ENCODE measurements at places on chromosomes 1 and 21.

- no peak for DNase-seq
Observed at GRCh38 chr1:27563341-27563590, 40.7 kb downstream of the AHDC1 start.

- DNase-seq = no peak
Observed at GRCh38 chr1:41671116-41671755, 186.8 kb upstream of the EDN2 start.

- no peak for DNase-seq
Observed at GRCh38 chr1:70427976-70428375, 16.9 kb downstream of the CTH start.

DNA sequence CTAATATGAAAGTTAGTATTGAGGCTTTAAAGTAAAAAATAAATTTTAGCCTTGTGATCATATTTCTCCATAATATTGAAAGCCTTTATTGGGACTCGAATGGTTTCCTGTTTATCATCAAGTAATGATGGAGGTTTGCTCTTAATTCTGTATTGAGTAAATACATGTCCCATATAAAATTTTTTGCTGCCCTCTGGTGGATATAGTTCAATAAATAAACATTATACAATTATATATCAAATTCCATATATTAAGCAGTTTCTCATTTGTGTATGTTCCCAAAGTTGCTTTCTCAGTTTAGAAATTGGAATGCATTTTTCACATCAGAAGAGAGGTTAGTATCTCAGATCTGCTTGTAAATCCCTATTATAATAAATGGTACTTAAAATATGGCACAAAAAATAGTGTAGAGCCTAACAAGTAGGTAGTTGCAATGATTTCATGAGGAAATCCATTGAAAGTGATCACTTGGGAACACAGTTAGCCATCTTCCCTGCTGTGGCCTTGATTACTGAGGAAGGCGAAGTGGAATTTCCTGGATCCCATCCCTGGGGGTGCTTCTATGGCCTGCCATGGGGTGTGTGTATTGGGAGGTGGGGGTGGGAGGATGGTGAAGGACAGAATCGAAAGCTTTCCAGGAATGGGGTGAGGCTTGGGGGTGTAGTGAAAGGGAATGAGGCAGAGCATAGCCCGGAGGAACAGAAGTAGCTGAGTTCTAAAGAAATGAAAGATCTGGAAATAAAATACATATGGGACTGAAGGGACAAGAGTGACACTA, 84.1 kb upstream of the C21orf91 start:
- DNase-seq = no peak

DNA sequence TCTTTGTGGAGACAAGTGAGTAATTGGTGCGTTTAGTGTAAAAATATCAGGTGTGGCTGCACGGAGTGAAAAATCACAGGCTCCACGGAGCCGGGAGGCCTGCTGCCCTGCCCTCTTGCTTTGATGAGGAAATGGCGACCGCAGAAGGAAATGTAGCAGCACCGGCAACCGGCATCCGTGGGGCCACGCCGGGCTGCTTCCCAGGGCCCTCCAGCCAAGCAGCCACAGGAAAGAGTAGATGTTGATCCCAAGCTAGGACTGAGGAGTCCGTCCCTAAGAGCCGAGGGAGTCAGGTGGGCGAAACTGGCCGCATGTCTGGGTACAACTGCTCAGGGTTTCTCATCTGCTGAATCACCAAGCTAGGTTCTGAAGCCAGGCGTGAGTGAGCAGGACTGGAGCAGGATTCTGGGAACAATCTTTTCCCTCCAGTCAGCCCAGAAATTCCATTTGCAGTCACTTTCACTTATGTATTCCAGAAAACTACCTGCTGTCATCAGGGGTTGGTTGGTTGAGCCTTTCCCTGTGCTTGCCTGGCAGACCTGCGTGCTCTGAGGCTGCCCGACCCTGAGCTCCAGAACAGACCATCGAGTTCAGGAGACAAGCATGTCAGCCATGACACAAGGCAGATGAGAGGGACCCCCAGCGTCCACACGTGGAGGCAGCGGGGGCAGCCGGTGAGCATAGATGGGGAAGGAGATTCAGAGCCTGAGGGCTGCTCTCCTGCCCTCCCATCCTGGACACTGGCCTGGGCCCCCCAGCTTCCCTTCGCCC, 5.8 kb upstream of the ITGB2 start:
- peak; percentile 40 for DNase-seq

- DNase-seq = no peak
Observed at GRCh38 chr1:33814166-33814565, 49.7 kb upstream of the HMGB4 start.

DNA sequence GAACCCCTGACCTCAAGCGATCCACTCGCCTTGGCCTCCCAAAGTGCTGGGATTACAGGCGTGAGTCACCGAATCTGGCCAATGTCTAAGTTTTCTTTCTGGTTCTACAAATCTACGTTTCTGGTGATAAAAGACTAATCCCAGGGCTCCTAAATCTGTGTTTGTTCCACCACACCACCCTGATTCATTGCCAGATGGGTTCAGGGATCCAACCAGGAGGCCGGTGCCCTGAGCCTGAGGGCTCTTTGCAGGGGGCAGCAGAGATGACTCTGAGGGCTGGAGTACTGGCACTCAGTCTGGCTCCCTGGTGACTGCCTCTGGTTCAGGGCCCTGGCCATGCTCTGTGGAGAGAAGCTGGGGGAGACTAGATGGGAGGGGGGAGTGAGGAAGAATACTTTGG, 10.5 kb upstream of the OPRD1 start:
- no peak for DNase-seq

GRCh38 chr21:25963181-25963580, 207.4 kb downstream of the APP start:
- no peak for DNase-seq

GRCh38 chr1:55337801-55338447, 122.8 kb upstream of the USP24 start:
- no peak for DNase-seq

DNA sequence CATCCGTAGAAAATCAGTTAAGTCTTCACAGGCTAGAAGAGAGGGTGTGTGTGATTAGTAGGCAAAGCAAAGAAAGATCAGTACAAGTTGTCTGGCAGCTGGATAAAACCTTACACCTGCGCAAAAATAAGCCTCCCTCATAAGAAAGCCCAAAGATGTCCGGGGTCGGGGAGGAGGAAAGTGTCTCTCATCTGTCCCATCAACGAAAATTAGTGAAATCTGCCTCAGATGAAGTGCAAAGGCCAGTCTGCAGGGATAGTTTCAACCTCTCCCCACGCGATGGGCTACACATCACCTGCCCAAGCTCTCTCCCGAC, 333.9 kb downstream of the SRGAP2C start:
- DNase-seq = no peak

- DNase-seq = no peak
Observed at GRCh38 chr21:17542371-17543011, 29.6 kb downstream of the CXADR start.

- DNase-seq = no peak
Observed at GRCh38 chr21:37159053-37159776, 86.2 kb downstream of the TTC3 start.

DNA sequence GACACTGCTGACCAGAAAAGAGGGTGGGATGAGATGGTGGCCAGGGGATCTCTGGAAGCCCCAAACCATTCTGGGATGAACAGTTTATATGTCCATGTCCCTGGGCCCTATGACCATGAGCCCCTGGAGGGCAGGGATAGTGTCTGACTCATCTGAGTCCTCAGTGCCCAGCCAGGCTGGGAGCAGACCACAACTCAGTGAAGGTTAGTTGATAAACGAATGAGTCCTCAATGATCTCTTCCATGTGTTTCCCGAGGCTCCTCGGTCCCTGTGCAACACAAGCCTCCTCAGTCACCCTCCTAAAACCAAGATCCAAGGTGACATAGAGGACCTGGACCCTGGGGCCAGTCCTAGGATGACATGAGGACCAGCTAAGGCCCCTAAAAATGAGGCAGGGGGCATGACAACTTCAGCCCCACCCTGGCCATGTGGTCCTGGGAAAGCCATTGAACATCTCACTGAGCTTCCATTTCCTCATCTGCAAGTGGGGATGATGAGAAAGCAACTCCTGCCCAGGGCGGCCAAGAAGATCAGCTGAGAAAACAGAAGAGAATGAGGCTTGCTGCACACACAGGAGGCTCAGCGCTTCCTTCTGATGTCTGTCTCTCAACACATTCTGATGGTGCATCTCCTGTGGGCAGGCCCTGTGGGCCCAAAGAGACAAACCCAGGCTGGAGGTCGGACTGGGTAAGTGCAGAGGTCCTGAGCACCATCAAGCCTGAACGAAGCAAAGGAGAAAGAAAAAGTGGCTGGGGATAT, 86.3 kb downstream of the GLIS1 start:
- DNase-seq = no peak

DNA sequence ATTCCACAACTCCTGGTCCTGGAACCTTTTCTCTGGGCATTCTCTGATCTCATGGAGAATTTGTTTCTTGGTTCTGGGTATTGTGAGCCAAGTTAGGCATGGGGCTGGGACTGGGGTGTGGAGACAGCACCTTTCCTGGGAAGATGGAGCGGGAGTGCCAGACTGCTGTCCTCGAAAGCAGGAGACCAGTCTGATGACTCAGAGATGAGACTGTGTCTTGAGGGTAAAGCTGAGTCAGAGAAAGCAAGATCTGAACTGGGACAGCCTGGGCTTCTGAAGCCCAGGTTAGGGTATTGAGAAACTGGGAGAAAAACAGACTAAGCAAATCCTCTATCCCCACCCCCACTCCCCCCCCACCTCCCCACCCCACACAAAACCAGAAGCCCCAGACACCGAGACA, 2.2 kb upstream of the KANK4 start:
- no peak for DNase-seq

DNA sequence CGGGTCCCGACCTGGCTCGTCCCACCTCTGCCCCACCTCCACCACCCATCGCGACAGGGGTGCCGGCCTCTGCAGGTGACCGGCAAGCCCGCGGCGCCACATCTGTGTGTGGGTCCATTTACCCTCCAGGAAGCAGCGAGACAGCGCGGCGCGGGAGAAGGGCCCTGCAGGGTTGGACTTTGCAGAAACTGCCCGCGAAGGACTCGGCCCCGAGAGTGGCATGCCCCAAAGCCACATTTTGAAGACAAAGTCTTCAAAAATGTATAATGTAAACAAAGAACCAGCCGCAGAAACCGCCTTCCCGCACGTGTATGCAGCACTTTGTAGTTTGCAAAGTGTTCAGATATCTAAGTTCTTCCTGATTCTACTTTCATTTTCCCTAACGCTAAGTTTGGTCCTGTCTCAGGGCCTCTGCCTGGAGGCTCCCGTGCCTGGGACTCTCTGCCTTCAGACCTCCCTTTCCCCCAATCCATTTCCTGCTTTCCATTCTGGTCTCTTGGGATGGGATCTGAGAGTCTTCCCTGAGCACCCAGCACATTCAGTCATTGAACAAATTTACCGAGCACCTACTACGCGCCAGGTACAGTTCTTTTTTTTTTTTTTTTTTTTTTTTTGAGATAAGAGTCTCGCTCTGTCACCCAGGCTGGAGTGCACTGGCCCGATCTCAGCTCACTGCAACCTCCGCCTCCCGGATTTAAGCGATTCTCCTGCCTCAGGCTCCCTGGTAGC, 524 bp upstream of the TMCO4 start:
- peak; percentile 2 for DNase-seq

- DNase-seq = no peak
Observed at GRCh38 chr1:224402472-224403036, 32.0 kb downstream of the WDR26 start.

DNA sequence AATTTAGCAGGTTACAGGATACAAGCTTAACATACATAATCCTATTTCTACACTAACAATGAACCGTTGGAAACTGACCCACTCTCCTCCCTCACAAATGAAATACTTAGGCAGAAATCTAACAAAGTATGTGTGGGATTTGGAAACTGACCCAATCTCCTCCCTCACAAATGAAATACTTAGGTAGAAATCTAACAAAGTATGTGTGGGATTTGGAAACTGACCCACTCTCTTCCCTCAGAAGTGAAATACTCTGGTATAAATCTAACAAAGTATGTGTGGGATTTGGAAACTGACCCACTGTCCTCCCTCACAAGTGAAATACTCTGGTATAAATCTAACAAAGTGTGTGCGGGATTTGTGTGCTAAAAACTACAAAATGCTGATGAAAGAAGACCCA, 60.3 kb downstream of the TRAF5 start:
- DNase-seq = no peak

DNA sequence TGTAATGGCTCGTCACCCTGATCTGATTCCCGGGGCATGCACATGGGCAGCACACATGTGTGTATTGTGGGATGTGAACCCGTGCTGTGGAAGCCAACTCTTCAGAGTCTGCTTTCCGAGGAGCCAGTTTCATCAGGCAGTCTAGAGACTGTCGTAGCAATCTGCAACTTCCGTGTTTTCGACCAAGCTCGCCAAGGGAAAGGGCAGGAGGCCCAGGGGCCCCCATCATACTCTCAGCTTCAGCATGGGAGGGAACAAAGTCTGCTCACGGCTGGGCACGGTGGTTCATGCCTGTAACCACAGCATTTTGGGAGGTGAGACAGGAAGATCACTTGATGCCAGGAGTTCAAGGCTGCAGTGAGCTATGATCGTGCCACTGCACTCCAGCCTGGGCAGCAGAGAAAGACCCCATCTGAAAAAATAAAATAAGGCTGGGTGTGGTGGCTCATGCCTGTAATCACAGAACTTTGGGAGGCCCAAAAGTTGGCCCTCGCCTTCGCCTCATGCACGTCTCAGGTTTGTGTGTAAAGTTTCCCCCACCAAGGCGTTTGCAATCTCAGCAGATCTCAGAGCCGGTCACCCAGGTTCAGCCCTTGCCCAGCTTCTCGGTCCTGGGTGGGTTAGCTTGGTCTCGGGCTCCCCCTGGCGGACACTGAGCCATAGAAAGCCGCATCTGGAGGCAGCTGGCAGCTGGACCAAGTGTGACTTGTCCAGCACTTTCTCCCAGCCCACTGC, 48.5 kb upstream of the SLC25A33 start:
- peak; percentile 70 for DNase-seq

DNA sequence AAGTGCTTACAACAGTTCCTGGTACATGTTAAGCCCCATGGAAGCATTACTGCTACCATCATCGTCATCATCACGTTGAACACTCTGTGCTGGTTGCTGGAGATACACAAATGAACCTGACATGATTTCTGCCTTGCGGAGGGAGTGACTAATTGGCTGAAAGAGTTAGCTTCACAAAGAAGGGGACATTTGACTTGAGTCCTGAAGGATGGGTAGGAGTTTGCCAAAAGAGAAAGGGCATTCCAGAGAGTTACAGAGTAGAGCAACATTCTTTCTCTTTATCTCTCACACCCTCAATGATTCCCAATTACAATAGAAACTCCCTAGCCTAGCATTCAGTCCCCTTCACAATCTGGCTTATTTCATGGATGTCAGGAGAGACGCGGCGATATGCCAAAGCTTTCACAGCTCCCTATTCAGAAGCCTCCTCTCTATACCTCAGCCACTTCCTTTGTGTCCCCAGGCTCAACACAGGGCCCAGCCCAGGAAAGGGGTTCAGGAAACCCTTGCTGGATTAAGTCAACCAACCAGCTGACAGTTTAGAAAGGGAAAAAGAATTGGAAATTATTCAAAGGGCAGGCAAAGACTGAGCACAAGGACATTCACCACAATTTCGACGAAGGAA, 38.0 kb downstream of the SLC1A7 start:
- DNase-seq = no peak
